Fibroblast of villous mesenchyme (primary cell): ENCODE measurements at places on chromosomes 7 and 10.

- no peak for DNase-seq
Measured at GRCh38 chr7:39304178-39304577, 262.0 kb upstream of the YAE1 start.

GRCh38 chr7:25116621-25117020, 8.4 kb downstream of the CYCS start:
- no peak for DNase-seq

- DNase-seq: no peak
Measured at GRCh38 chr10:86944031-86944419, 13.4 kb downstream of the MMRN2 start.

DNA sequence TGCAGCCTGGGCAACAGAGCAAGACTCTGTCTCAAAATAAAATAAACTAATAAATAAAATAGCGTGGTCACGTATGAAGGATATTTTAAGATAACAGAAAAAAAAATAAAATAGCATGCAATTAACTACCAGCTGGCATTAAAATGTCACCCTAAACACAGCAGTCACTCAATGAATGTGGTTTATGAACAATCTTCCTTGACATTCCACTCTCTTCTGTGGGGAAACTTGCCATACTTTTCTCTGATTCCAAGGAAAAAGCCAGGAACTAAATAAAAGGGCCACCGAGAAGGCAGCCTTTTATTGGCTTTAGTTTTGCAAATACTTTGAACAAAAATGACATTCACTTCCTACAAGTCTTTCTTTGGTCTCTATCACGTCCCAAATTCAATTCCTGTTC, 266.6 kb downstream of the PARD3 start:
- no peak for DNase-seq

DNA sequence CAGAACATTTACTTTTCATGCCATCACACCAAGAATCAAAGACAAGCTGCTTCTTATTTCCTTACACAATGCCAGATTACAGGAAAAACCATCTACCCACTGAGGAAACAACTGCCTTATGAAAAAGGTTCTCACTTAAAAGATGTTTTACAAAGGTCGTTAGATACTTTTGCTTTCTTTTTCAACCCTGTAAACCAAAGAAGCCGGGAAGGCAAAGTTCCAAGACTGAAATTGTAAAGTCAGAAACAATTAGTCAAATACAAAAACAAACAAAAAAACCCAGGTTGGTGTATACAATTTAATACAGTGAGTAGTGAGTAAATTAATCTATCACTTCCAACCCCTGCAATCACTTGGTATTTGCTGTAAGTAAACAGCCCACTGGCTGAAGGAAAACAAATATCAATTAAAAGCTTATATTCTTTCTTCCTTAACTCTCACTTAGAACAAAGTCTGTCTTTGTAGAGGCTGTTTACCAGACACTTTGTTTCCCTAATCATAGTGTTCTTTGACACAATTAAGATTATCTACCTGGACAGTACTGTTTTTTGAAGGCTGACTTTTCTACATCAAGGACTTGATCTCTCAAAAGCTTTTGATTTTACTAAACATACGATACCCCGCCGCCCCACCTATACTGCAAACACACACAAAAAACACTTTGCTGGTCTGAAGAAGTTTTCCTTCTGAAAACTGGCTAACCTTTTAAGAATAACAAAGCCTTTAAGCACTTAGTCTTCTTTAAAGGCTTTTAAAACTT, 18.1 kb downstream of the ERLIN1 start:
- DNase-seq: peak; percentile 53

DNA sequence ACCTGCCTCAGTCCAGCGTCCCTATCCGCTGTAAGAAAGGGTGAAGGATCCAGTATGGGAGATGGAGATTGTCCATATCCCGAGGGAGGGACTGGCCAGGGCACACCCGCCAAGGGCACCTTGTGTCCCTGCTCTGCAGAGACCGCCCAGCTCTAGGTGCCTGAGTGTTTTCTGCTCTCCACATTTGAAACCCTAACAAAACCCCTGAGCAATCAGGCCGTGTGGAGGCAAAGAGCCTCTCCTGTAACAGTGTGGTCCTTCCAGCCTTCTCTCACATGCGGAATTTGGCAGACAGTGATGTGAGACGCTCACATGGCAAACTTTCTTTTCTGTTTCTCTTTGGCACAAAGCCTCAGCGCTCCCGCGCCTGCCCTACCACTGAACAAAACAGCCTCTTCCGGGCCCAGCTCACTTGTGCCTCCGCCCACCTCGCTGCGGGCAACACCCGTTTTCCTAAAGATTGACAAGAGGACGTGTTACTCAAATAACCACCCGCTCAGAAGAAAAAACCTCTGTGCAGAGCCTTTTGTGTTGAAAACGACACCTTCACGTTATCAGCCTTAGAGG, 514.8 kb downstream of the DNAJB6 start:
- DNase-seq: no peak
